ENCODE measurements at places on chromosomes 4 and X. TPM values are rescaled to one million over a fixed set of nuclear protein-coding genes. Genes with fewer than 3 reads are reported as not detected.

GAGE12H gene
- not detected for polyA plus RNA-seq

SASH3 gene
- polyA plus RNA-seq = 2.7 TPM

CXXC4 gene
- polyA plus RNA-seq = 1.9 TPM

KLHL4 gene
- 6.8 TPM for polyA plus RNA-seq

DUSP21 gene
- not detected for polyA plus RNA-seq

ITM2A gene
- polyA plus RNA-seq = 852 TPM

NELFA gene
- 18.8 TPM for polyA plus RNA-seq

UGT2B17 gene
- polyA plus RNA-seq = not detected

IDS gene
- 31.3 TPM for polyA plus RNA-seq

LPAR4 gene
- 53.3 TPM for polyA plus RNA-seq

DNA sequence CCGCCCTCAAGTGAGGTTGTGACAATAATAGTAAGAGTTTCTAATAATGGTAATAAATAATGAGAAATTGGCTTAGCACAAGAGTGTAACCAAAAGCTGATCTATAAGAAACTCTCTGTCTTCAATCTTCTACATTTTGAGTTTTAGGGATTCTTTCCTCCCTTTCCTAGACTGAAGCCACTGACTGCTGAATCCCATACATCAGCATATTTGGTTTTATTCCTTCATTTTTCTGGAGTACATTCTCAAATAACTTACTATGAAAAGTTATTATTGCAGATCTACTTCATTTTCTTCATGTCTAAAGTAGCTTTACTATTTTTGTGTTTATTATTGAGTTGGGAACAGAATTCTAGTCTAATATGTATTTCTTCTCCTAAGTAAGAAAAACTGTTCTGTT lies 49.9 kb upstream of the ADAD1 start:
- no peak for DNase-seq

DNA sequence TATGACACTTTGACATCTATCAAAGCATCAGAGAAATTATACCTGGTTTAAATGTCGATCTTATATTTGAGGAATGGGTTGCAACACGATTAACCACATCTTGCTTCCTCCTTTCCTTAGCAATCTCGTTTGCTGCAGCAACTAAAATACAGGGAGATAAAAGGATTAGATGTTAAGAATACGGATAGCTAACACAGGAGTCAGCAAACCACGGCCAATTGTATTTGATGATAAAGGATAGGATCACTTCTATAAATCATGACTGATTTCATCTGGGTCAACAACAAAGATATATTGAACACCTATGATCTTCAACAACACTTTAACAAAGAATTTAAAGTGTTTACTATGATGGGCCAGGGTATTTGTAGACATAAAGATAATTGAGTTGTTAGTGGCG lies 5.0 kb downstream of the MAP7D3 start:
- no peak for DNase-seq

GRCh38 chr4:48752246-48752645 lies 27.8 kb downstream of the FRYL start:
- DNase-seq = no peak

DNA sequence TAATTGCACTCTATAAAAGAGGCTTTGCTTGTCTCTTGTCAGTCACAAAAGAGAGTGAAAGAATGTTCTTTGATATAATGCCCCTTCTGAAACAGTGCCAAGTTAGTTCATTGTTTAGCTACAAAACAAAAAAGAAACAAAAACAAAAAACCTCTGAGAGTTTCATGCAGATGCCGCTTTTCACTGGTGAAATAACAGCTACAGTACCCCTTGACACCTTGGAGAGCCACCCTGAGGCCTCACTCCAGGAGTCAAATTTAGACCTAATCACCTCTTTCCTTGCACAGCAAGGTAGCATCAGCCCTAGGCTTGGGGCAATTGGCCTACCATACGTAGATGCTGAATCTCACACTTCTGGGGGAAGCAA lies 185.2 kb downstream of the UNC5C start:
- DNase-seq = no peak

DNA sequence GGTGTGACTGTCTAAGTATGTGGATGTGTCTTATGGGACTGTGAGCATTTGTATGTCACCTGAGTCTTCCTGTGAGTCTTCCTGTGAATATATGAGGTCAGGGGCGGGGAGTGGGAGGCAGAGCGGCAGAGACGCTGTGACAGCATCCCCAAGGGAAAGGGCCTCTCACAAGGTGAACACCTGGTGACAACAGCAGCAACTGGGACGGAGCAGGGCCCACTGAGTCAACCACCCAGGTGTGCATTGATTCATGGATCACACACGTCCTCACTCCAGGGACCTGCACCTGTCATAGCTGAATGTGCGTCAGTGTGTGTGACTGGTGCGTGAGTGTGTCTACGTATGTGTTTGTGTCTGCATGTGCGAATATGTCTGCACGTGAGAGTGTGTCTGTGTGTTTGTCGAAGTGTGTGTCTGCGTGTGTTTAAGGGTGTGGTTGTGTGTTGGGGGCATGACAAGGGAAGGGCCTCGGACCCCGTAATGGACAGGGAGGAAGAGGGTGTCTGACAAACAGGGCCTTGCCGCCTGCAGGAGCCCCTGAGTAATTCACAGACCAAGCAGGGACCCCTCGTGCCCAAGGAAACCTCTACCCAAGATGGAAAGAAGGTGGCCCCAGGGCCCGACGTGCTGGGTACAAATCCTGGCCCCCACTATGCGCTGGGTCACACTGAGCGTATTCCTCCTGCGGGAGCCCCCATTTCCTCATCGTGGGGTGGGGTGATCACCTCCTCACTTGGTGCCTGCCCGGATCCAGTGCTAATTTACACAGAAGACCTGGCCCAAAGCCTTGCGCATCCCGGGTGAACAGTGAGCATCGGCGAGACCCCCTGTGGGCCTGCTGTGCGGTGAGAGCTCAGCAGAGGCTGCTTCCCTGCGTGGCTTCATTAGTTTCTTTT lies 76.7 kb downstream of the ABLIM2 start:
- no peak for DNase-seq

DNA sequence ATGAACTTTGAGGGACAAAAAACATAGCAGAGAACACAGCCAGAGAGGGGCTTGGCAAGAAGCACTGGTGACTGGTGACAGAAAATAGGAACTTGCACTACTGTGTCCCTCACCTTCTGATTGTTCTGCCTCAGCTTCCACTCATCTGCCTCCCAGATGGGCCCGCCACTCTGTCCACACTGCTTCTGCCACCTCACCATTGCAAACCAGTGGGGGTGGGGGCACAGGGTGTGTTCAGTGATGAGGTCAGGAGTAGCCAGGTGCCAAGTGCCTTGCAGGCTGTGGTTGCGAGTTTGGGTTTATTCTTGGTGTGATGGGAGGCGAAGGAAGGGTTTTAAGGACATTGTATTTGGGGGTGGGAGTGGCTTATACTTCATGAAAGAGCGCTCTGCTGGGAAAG lies 9.1 kb upstream of the UBA1 start:
- no peak for DNase-seq

DNA sequence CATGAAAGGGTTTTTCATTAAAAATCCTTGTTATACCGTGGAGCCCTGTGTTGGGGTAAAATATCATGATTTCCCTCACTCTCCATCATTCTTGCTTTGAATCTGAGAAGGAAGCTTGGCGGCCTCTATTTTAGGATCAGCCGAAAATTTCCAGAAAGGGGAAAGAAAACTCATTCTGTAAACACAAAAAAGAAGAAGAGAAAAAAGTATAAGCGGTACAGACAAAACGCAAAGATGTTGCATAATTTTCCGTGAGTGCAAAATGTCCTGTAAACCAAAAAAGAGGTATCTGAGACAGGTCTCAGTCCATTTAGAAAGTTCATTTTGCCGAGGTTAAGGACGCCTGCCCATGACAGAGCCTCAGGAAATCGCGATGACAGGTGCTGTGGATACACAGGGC lies 5.3 kb downstream of the CSF2RA start:
- DNase-seq = no peak

- DNase-seq = no peak
Observed at GRCh38 chr4:182385897-182386296, 142.7 kb downstream of the TENM3 start.

- DNase-seq = no peak
Observed at GRCh38 chrX:141279476-141279875, 37.2 kb upstream of the SPANXC start.

GRCh38 chr4:15878011-15878410 lies 60.5 kb downstream of the FGFBP1 start:
- no peak for DNase-seq

GRCh38 chr4:48008021-48008596 lies 8.4 kb downstream of the CNGA1 start:
- no peak for DNase-seq

GRCh38 chrX:154436374-154436982 lies 476 bp upstream of the GDI1 start:
- DNase-seq = no peak

DNA sequence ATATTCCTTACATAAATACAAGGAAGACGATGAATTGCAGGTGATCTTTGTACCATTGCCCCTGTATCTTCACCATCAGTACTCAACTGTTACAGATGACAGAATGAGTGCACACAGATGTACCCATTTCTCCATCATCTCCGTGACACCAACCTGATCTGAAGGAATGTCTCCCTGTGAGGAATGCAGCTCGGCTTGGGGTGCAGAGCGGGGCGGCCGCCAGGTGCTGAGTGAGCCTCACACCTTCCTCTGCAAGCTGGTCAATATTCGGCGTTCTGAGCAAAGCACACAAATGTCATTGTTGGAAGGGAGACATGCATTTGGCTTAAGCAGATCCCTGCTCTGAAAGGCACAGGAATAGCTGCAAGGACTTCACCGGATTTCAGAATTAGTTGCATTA lies 7.4 kb downstream of the ARSD start:
- no peak for DNase-seq

- no peak for DNase-seq
Observed at GRCh38 chr4:17132226-17132625, 233.8 kb upstream of the LDB2 start.

- no peak for DNase-seq
Observed at GRCh38 chr4:69848028-69848427, 11.9 kb downstream of the SULT1E1 start.

DNA sequence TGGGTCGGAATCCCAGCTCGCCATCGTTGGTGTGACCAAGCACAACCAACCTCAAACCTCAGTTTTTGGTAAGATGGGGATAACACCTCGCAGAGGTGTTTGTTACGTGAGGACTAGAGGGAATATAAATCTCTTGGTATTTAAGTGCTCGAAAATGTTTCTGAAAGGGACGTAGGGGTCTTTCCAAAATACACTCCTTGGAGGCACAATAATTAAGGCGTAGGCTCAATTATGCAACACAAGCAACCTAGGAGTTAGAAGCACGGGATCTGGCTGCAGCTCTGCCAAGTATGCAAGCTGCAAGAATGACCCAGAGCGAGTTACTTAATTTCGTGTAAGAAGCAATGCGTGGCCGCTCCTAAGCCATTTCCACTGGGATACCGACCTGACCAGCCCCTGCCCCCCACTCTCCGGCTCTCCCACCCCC lies 552 bp downstream of the ADH5 start:
- DNase-seq = peak; percentile 67

DNA sequence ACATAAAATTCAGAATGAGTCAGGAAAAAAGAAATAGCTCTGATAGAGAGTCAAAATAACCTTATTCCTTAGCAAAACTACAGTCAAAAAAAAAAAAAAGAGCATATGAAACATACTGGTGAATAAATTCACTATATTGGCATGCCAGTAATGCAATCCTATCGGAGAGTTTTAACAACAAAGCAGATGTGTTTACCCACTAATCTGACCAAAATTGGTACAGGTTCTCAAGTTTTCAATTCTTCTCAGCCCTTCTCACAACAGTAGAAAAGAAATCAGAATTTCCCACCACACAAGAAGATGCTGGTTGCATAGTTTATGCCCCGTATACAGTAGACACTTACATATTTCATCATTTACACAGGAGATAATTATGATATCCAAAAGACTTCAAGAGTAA lies 59.4 kb downstream of the LCORL start:
- DNase-seq = no peak

GRCh38 chr4:20384456-20384855 lies 132.8 kb downstream of the SLIT2 start:
- DNase-seq = no peak

DNA sequence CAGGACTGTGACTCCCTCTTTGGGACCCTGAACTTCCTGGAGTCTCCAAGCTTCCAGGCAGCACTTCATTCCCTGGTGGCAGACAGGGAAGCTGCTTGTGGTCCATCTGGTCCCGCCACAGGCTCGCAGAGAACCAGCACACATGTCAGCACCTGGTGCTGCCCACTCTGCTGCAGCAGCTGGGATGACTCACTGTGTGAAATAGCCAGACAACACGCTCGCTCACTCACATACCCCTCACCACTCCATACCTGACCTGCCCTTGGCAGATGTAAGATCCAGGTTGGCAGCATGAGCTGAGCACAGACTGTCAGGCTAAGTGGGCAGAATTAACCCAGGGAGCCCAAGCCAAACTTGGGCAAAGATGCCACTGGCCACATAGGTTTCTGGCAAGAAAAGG lies 613.5 kb downstream of the PCDH18 start:
- DNase-seq = no peak

DNA sequence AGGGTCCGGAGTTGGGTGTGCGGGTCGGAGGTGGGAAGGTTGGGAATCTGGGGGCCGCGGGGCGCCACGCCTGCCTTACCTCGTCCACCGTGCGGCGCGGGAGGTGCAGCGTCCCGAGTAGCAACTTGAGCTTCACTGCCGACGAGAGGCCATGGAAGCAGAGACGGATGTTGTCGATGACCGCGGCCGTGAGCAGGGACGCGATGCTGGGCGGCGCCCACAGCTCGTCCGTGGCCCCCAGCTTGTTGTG lies 178 bp downstream of the NELFA start:
- DNase-seq = no peak

DNA sequence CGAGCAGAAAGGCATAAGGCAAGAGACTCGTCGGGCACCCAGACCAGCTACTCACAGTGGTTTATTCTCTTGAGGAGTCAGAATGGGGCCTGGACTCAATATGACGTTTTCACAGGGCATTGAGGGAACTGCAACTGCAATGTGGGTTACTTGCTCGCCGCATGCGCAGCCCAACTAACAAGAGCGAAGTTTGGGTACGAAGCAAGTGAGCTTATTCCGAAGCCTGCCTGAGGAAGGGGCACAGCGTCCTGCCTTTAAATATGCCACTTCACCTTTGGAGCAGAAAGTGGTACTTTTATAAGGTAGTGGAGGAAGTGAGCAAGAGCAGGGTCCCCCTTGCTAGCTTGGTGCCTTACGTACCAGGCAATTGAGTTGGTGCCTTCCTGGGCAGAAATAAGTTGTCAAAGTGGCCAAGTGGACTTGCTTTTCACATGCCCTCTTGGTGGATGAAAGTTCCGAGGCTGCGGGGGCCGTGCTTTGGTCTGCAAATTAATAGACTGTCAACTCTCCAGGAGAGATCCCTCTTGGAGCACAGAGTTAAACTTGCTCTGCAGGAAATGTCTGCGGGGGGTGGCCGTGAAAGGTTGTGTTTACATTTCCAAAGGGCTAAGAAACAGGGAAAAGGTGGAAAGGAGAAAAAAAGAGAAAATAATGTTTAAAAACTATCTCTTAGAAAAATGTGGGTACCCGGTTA lies 480.4 kb downstream of the TRIML1 start:
- no peak for DNase-seq

GRCh38 chr4:8274765-8275547 lies 5.4 kb downstream of the HTRA3 start:
- peak; percentile 90 for DNase-seq

- no peak for DNase-seq
Observed at GRCh38 chrX:679291-679979, 48.8 kb downstream of the SHOX start.

GRCh38 chr4:139576219-139576618 lies 20.2 kb upstream of the SETD7 start:
- peak; percentile 68 for DNase-seq

All from muscle of back (tissue), 13 donors.